ENCODE measurements at places on chromosomes 6 and 20.

GRCh38 chr20:10511170-10511508, 76.0 kb downstream of the SLX4IP start:
- H3K4me1 ChIP-seq, result peaks cover 15% of the 10 kb centered on the region
- no peak overlapping the region for H3K4me3 ChIP-seq
- no peaks in the 10 kb centered on the region for H3K27me3 ChIP-seq
- peak overlapping the region; percentile 60 for H3K27ac ChIP-seq

DNA sequence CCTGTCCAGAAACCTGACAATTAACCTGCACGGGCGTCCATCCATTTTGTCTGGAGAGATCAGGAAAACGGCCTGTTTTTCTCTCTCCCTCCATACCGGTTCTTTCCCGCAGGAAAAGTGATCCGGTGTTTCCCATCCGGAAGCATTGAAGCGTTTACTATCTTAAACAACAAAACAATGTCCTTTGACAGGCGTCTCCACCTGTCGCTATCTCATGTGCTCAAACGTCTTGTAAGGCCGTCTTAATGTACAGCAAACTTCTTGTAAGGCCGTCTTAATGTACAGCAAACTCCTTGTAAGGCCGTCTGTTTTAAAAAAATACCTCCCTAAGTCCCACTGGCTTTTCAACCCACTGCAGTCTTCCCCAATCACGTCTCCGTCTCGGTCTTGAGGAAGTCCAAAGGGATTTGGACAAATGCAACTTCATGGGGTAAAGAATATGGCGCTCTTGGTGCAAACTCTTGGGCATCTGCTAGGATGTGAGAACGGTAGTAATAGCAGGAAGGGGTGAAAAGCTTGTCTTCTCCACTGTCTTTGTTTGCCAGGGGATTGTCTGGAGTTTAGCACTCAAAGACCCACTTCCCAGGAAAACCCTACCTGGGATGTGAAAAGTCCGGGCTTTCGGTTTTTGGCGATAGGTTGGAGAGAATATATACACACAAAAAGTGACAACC, 29.9 kb upstream of the TRIM27 start:
- no peak overlapping the region for H3K27ac ChIP-seq
- no peaks in the 10 kb centered on the region for H3K4me1 ChIP-seq
- H3K36me3 ChIP-seq, result no peaks in the 10 kb centered on the region
- DNase-seq, result peak; percentile 52
- H3K27me3 ChIP-seq, result no peaks in the 10 kb centered on the region

GRCh38 chr6:30862156-30862875, 22.0 kb upstream of the DDR1 start:
- no peaks in the 10 kb centered on the region for H3K27me3 ChIP-seq
- DNase-seq, result no peak
- no peak overlapping the region for H3K4me3 ChIP-seq
- no peak overlapping the region for H3K27ac ChIP-seq

DNA sequence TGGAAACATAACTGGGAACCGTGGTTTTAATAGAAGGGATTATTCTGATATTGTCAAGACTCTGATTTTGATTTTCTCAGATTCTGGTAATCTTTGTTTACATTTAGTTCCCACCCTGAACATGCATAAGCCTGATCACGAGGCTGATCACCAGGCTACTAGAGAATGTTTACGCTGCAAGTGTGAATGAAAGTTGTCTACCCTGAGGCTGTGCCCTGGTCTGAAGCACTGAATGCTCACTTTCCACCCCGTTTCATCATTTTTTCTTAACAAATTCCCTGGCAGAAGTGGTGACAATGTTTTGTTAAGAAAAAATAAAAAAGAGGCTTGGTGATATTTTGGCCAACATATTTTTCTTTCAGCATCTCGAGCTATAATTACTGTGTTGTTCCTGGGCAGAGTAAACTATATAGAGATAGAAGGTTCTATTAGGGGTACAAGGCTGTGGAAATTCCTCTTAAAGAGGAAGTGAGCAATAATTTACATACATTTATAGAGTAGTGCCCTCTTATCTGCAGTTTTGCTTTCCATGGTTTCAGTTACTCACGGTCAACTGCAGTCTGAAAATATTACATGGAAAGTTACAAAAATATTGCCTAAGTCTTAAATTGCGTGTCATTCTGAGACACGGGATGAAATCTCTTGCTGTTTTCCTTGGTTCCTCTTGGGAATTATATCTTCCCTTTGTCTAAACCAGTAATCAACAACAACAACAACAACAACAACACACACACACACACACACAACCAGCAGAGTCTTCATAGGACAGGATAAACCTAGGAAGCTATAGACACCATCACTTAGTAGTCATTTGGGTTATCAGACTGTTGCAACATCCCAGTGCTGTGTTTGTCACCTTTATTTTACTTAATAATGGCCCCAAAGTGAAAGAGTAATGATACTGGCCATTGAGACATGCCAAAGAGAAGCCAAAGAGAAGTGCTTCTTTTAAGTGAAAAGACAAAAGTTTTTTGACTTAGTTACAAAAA, 566.6 kb upstream of the CITED2 start:
- no peak overlapping the region for H3K4me3 ChIP-seq
- H3K27me3 ChIP-seq, result no peaks in the 10 kb centered on the region
- H3K36me3 ChIP-seq, result no peaks in the 10 kb centered on the region
- H3K4me1 ChIP-seq, result no peaks in the 10 kb centered on the region

GRCh38 chr6:153873541-153873940, 165.5 kb upstream of the OPRM1 start:
- H3K27ac ChIP-seq, result no peak overlapping the region
- no peaks in the 10 kb centered on the region for H3K4me1 ChIP-seq
- no peak overlapping the region for H3K4me3 ChIP-seq
- DNase-seq, result no peak
- H3K36me3 ChIP-seq, result no peaks in the 10 kb centered on the region
- H3K27me3 ChIP-seq, result no peaks in the 10 kb centered on the region

DNA sequence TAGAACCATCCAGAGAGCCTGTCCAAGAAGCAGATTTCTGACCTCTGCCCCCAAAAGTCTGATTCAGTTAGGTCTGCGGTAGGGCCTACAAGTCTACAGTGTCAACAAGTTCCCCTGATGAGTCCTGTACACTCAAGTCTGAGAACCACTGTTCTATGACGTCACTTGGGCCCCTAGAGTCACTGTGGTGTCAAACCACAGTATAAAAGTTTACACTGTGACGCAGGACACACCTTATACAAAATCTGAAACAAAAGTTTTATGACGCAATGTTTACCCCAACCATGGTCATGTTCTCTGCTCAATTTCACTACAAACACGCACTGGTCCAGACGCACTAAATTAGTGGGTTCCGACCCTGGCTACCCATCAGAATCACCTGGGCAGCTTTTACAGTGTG, 17.9 kb downstream of the SLA2 start:
- peaks cover 4% of the 10 kb centered on the region for H3K4me1 ChIP-seq
- no peaks in the 10 kb centered on the region for H3K27me3 ChIP-seq
- no peak for DNase-seq
- no peak overlapping the region for H3K4me3 ChIP-seq
- H3K27ac ChIP-seq, result no peak overlapping the region

- H3K27ac ChIP-seq, result no peak overlapping the region
- no peaks in the 10 kb centered on the region for H3K27me3 ChIP-seq
- peaks cover 9% of the 10 kb centered on the region for H3K4me1 ChIP-seq
- no peak for DNase-seq
Observed at GRCh38 chr6:134035823-134036296, 16.6 kb downstream of the SLC2A12 start.

DNA sequence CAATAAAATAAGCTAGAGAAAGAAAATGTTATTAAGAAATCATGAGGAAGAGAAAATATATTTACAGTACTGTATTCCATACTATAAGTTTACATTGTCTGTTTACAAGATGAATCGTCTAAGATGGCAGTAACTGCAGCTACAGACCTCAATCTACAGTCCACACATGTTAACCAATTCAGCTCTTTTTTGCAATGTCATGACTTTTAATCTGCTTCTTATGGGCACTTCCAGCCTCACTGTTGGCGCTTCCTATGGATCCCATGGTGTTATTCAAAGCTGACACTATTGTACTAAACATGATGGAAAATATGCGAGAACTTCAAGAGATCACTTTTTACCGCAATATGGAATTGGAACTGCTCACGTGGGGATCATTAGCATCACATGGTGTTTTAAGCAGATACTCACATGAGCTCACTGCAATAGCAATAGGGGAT, 451.5 kb upstream of the CITED2 start:
- H3K27ac ChIP-seq, result no peak overlapping the region
- H3K4me3 ChIP-seq, result no peak overlapping the region
- H3K27me3 ChIP-seq, result no peaks in the 10 kb centered on the region
- no peaks in the 10 kb centered on the region for H3K36me3 ChIP-seq
- H3K4me1 ChIP-seq, result no peaks in the 10 kb centered on the region

DNA sequence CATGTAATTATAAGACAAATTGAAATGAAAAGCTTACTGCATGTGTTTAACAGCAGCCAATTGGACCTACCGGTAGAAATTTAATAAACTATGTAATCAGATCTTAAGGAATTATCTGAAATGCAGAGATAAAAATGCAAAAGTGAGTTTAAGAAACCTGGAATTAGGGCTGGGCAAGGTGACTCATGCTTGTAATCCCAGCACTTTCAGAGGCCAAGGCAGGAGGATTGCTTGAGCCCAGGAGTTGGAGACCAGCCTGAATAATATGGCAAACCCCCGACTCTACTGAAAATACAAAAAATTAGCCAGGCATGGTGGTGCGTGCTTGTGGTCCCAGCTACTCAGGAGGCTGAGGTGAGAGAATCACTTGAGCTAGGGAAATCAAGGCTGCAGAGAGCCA, 74.1 kb downstream of the HFE start:
- H3K27ac ChIP-seq, result no peak overlapping the region
- no peaks in the 10 kb centered on the region for H3K27me3 ChIP-seq
- no peaks in the 10 kb centered on the region for H3K36me3 ChIP-seq
- H3K4me1 ChIP-seq, result no peaks in the 10 kb centered on the region
- no peak for DNase-seq

DNA sequence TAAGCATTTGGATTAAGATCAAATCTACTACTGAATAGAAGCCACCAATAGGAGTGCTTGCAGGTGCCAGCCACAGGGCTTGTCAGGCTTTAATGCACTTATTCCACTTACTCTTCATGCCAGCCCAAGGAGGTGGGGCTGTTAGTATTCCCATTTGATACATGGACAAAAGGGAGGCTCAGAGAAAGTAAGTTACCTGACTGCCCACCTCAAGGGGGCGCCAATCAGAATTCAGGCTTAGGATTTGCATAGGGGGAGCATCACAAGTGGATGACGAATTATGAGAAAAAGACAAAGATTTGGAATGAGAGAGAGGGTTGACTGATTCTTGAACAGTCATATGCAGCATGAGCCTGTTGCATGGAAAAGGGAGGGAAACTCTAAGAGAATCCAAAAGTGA, 188.4 kb upstream of the TSHZ2 start:
- DNase-seq, result no peak
- H3K27me3 ChIP-seq, result no peaks in the 10 kb centered on the region
- H3K4me1 ChIP-seq, result no peaks in the 10 kb centered on the region
- no peaks in the 10 kb centered on the region for H3K36me3 ChIP-seq
- H3K4me3 ChIP-seq, result no peak overlapping the region
- no peak overlapping the region for H3K27ac ChIP-seq

DNA sequence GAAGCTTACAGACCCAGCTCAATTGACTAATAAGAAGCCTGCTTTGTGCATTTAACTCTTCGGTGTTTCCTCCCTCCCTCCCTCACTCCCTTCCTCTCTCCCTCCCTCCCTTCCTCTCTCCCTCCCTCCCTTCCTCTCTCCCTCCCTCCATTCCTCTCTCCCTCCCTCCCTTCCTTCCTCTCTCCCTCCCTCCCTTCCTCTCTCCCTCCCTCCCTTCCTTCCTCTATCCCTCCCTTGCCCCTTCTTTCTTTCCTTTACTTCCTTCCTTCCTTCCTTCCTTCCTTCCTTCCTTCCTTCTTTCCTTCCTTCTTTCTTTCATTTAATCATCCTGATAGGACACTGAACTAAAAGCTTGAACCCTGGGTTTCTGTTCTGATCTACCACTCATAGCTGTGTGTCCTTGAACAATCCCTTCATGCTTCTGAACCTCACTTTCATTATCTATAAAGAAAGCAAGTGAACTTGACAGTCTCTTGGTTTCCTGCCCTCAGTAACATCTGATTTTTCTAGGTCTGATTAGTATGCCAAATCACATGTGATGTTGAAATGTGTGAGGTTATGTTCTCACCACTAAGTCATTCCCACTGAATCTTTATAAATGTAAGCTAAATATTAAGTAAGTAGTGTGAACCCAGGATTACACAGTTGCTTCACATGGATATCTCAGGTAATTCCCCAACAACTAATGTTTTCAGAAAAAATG, 132.3 kb upstream of the BMP2 start:
- no peaks in the 10 kb centered on the region for H3K36me3 ChIP-seq
- H3K27me3 ChIP-seq, result no peaks in the 10 kb centered on the region
- no peaks in the 10 kb centered on the region for H3K4me1 ChIP-seq
- no peak overlapping the region for H3K27ac ChIP-seq
- no peak overlapping the region for H3K4me3 ChIP-seq

DNA sequence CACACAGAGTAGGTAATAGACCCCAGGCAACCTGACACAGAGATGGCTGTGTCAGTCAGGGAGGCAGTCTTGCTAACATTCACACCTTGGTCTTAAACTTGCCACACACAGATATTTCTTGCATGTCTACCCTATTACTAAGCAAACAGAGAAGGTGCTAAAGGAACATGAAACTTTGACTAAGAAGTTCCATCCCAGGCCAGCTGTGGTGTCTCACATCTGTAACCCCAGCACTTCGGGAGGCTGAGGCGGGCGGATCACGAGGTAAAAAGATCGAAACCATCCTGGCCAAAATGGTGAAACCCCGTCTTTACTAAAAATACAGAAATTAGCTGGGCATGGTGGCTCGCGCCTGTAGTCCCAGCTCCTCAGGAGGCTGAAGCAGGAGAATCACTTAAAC, 222.4 kb upstream of the JARID2 start:
- no peaks in the 10 kb centered on the region for H3K36me3 ChIP-seq
- no peak overlapping the region for H3K27ac ChIP-seq
- no peak overlapping the region for H3K4me3 ChIP-seq

GRCh38 chr6:43579171-43579570, 3.2 kb downstream of the POLH start:
- DNase-seq, result peak; percentile 67
- H3K36me3 ChIP-seq, result peaks cover 13% of the 10 kb centered on the region
- H3K4me1 ChIP-seq, result peaks cover 3% of the 10 kb centered on the region
- no peak overlapping the region for H3K4me3 ChIP-seq
- H3K27me3 ChIP-seq, result no peaks in the 10 kb centered on the region

DNA sequence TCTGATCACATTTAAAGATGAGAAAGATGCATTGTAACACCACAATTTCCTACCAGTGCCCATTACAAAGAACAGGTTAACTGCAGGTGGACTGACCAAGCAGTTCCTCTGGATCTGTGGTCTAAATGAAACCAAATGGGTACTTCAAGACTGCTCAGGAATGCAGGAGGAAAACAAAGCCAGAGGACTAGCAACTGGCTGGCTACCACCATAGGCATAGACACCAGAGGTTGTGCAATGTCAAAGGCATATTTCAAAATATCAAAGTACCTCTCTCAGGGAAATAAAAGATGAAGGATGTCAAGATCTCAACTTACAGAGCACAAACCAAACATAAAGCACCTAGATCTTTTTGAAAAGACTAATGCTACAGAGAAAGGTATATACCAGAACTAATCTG, 65.5 kb downstream of the GMDS start:
- H3K27me3 ChIP-seq, result no peaks in the 10 kb centered on the region
- no peak overlapping the region for H3K27ac ChIP-seq
- H3K4me3 ChIP-seq, result no peak overlapping the region
- no peaks in the 10 kb centered on the region for H3K36me3 ChIP-seq
- DNase-seq, result peak; percentile 66
- no peaks in the 10 kb centered on the region for H3K4me1 ChIP-seq

- no peak overlapping the region for H3K4me3 ChIP-seq
- no peaks in the 10 kb centered on the region for H3K36me3 ChIP-seq
- DNase-seq, result peak; percentile 69
- no peak overlapping the region for H3K27ac ChIP-seq
- H3K27me3 ChIP-seq, result no peaks in the 10 kb centered on the region
Observed at GRCh38 chr6:144248476-144249301, 36.4 kb upstream of the UTRN start.

Data from trophoblast cell (in vitro differentiated cells and primary cell).